ENCODE measurements at places on chromosomes 5 and 9.

- no peak for DNase-seq
Measured at GRCh38 chr5:114097570-114097969, 264.3 kb upstream of the KCNN2 start.

DNA sequence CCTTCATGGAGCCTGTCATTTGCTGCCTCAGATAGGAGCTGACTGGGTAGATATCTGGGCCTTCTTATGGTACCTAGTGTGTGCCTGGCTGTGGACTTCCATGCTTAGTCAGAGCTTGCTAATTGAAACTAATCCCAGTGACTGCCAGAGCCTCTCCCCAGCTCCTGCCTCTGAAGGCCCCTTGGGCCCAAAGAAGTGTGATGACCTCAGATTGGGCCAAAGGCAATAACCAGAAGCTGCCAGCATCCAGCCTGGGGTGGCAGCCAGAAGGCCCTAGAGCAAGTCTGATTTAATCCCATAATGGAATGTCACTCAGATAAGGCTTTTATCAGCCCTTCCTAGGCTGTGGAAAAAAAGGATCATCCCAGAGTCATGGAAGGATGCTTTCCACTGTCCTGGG lies 17.1 kb upstream of the CDC23 start:
- no peak for DNase-seq

GRCh38 chr5:72835633-72836032 lies 19.2 kb downstream of the TNPO1 start:
- no peak for DNase-seq

DNA sequence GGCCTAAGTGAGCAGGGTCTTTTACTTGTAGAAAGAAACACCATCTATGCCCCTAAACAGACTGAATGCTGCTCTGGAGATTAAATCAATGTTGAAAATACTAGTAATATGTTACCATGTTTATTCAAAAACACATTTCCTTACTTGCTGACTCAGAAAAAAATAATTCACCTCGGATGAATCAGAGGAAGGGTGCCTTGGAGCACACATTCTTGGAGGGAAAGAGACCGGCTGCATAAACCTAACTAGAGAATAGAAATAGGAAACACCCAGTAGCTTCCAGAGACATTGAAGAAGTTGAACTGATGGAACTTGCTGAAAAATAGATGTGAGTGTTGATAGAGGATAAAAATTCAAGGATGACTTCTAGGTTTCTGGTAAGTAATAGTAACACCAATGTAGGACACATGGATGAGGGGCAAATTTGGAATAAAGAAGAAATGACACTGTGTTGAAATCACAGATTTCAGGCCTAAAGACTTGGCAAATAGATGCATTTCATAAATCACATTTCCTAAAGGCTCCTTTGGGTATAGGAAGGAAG lies 76.9 kb upstream of the MINAR2 start:
- no peak for DNase-seq

- DNase-seq = no peak
Measured at GRCh38 chr5:32450952-32451351, 6.4 kb upstream of the ZFR start.

DNA sequence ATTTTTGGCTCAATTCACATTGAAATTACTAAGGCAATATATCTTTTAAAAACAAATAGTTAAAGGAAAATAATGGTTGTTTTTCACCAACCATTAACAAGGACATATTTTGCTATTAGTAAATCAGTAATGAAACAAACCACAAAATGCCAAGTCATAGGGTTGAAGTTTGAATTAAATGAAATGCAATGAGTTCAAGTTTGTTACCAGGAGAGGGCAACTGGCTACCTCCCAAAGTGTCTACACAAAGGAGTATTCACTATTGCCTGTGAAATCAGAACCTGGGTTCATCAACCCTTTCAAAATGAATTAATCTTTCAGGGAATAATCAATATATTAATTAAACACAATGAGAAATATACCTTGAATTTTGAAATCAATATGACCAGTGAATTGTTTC lies 138.4 kb upstream of the DMRTA1 start:
- no peak for DNase-seq

DNA sequence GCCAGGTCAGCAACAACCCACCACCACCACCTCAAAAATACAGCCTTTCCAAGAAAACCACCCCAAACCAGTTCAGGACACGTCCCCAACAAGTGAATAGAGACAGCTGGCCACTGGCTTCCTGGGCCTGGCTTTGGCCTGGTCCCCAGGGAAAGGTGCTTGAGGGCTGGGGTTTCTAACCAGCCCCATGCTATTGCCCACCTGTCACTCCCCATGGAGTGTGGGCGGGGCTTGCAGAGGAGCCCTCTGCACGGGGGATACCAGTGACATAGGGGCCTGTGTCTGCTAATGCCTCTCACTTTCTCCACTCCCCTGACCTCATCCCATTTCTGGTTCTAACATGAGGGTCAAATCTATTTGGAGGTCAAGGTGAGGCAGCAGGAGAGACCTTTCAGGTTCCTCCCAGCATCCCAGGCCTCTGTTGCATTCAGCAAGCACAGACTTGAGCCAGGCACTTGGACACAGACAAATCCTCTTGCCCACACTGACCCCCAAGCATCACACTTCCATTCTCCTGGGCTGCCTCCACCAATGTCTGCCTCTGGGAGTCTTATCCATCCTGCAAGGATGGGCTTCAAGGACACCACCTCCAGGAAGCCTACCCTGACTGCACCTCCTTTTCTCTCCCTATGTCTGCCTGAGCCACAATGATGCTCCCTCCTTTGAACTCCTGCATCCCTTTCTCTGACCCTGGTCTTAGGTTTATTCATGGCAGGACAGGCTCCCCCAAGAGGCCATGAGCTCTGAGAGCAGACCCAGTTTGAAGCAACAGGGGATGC lies 16.1 kb upstream of the TTLL11 start:
- no peak for DNase-seq

- DNase-seq = no peak
Measured at GRCh38 chr9:94837404-94837803, 110.9 kb downstream of the AOPEP start.

DNA sequence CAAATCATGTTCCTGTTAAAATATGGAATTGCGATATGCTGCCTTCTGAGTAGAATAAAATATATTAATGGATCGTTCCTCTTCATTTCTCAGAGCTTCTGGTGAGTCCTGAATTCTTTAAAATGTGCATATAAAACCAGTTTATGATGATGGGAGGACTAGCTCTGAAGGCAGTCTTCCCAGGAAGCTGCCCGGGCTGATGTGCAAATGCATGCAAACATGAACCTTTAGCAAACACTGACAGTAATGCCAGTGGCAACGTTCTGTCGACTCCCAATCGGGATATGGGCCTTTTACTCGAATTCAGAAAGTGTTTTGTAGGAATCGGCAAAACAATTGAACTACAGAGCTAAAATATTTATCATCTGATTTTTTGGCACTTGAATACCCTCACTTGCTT lies 93.6 kb downstream of the TLE4 start:
- DNase-seq = no peak

DNA sequence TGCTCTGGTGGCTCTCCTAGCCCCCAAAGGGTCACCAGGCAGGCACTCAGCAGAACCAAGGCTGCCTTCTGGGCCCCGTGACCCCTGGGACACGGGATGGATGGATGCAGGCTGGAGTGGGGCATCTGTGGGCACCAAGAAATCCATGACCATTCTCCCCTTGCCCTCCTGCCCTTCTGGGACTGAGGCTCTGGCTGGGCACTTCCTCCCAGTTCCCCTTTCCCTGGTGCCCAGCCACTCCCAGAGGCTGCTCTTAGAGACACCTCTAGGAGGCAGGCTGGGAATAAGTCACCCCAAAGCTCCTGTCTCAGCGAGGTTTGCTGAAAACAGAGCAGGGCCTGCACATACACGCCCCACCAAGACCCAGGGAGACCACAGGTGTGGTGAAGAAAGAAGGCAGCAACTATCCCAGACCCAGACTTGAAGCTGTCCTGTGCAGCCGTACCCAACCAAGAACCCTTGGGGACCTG lies 943 bp downstream of the STING1 start:
- no peak for DNase-seq

- DNase-seq = no peak
Measured at GRCh38 chr5:101103874-101104273, 200.8 kb upstream of the ST8SIA4 start.

DNA sequence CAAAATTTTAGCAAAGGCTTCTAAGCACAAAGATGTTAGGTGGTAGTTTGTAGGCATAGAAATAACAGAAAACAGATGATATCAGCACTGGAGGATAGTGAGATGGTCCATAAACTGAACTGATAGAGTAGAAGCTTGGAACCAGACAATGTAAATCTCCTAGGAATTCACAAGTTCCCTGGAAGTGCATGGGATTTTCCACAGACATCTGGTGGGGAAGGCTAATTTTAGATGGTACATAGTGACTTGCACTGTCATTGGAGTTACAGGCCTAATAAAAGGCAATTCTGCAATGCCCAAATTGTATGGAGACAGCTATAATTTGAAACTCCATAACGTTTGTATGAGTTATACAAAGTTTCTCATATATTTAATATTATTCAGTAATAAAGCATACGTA lies 653.0 kb upstream of the MEF2C start:
- DNase-seq = no peak

DNA sequence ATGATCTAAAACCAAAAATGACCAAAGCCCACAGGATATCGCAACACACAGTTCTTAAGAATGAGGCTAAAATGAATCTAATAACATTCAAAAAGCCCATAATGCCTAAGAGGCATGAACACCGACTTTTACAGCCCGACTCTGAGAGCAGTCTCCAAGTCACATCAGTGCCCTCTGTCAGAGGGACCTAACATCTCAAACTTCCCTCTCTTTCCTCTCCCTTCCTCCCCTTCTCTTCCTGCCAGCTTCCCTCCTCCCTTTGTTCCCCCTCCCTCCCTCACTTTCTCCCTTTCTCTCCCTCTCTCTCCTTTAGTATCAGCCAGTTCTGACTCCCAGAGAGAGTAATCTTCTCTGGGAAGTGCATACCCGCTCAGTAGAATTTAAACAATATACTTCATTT lies 154.4 kb downstream of the GLIS3 start:
- DNase-seq = no peak

- no peak for DNase-seq
Measured at GRCh38 chr5:179417016-179417415, 71.8 kb upstream of the ADAMTS2 start.

- DNase-seq = no peak
Measured at GRCh38 chr9:6656614-6657300, 11.2 kb upstream of the GLDC start.

DNA sequence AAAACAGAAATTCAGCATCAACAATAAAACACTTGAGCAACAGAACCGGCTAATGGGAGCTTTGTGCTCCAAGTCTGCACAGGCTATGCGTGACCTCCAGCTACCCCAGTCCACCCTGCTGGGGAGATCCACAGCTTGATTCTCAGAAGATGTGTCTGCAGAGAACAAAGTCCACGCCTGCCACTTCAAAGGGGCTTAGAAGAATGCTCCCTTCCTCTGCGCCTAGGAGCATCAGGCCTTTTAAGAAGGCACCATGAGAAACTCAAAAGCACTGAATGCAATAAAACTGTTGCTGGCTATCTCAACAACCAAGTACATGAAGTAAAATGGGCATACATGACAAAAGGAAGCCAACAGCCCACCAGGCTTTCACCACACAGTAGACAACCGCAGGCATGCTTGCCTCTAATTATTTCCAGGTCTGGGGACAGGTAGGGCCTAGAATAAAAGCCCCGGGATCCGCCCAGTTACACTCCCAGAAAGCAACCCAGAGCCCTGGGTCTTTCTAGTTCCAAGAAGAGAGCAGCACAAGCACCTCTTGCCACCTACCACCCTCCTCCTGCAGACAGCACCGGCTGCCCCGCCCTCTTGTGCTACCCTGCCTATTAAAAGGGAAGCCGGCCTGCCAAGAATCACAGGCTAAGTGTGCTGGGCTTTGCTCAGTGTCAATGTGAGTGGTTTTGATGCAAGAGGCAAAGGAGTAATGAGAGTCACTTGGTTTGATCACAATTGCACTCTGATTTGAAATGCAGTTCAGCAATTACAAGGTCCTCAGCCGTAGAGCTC lies 123.2 kb downstream of the SPOCK1 start:
- no peak for DNase-seq

DNA sequence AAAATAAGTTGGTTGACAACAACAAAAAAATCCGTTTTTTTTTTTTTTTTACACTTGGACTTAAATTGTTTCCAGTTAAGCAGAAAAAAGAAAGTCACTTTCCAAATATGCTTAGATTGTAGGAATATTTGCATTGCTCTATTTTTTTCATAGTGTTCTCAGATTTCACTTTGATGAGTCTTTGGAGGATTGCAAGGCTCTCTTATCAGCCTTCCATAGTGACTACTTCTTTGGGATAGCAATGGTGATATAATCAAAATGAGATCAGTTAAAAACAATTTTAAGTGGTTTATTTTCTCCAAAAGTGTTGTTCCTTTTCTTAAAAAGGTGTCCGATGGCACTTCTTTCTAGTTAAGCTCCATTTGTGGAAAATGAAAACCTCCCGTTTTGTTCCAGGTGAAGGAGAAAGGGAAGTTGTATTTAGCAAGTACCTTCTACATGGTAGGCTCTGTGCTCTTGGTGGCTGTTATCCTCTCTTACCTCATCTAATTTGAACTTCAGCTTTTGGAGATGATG lies 3.9 kb downstream of the RASGRF2 start:
- no peak for DNase-seq

- DNase-seq = no peak
Measured at GRCh38 chr9:127140181-127140580, 17.7 kb upstream of the ANGPTL2 start.

GRCh38 chr9:89391585-89391984 lies 73.3 kb downstream of the SECISBP2 start:
- no peak for DNase-seq

GRCh38 chr5:53327811-53328334 lies 152.6 kb upstream of the FST start:
- DNase-seq = no peak

- DNase-seq = no peak
Measured at GRCh38 chr5:58341476-58341875, 118.4 kb downstream of the PLK2 start.

DNA sequence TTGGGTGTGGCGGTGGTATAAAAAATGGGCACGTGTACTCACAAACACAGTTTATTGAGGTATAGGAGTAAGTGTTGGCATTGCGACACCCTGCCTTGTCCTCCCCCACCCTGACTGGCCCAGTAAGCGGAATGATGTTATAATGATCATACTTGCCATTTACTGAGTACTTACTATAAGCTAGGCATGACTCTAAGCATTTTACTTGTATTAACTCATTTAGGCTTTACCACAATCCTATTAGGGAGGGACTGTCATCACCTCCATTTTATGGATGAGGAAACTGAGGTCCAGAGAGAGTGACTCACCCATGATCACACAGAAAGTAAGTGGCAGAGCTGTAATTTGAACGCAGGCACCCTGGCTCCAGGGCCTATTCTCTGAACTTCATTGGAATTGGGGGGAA lies 2.3 kb downstream of the SMIM3 start:
- DNase-seq = no peak

DNA sequence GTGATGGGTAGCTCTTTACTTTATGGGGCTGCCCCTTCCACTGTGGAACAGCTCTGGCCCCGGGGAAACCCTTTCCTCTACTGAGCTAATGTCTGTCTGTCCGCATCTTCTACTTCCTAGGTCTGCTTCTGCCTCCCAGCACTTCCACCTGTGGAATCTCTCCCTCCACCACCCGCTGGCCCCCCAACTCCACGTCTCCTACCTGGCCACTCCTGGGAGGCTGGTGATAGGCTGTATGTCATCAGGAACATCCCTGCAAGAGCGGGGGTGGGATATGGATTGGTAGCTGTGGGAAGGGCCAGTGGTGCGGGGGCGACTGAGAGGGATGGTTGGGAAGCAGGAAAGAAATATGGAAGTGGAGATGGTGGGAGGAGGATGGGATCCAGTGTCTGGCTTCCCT lies 9.2 kb downstream of the ALAD start:
- no peak for DNase-seq
